GM23338 (cell line): ENCODE measurements at places on chromosomes 1 and 21.

DNA sequence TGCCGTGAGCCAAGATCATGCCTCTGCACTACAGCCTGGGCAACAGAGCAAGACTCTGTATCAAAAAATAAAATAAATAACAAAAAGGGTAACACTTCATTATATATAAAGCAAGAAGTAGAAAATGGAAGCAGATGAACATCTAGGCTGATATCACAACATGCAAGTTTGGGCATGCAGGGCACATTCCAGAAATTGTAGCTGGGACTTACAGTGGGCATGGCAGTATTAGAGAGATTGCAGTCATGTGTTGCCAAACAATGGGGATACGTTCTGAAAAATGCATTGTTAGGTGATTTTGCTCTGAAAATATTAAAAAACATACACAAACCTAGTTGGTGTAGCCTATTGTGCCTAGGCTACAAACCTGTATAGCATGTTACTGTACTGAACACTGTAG, 441.0 kb upstream of the PRMT6 start:
- no peak for DNase-seq

DNA sequence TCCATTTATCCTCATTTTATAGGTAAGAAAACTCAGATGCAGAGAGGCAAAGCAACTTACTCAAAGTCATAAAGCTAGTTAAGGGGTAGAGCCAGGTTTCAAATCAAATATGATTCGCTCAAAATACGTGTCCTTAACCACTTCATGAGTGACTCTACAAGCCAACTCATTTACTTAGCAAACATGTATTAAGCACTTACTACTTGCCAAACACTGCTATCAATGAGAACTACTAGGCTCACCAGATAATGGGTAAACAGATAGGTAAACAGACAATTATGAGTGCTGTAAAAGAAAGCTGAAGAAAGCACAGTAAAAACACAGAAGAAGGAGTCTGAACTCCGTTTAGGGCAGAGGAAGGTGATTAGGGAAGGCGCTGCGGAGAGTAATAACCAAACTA, 65.9 kb downstream of the WDR64 start:
- DNase-seq: no peak

DNA sequence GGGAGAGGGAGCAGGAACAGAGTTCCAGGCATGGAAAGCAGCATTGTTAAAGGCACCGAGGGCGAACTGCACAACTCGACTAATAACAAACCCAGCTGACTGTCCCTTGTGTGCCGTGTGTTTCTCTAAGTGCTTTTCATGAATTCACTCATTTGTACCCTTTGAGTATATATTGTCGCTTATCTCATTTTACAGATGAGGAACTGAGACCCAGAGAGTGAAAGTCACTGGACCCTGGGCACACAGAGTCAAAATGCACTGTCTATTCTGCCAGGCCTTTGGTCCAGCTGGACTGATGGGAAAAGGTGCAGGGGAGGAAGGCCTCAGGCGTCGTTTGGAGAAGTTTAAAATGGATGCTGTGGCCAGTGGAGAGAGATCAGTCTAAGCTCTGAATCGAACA, 100.7 kb upstream of the GRIK3 start:
- no peak for DNase-seq

DNA sequence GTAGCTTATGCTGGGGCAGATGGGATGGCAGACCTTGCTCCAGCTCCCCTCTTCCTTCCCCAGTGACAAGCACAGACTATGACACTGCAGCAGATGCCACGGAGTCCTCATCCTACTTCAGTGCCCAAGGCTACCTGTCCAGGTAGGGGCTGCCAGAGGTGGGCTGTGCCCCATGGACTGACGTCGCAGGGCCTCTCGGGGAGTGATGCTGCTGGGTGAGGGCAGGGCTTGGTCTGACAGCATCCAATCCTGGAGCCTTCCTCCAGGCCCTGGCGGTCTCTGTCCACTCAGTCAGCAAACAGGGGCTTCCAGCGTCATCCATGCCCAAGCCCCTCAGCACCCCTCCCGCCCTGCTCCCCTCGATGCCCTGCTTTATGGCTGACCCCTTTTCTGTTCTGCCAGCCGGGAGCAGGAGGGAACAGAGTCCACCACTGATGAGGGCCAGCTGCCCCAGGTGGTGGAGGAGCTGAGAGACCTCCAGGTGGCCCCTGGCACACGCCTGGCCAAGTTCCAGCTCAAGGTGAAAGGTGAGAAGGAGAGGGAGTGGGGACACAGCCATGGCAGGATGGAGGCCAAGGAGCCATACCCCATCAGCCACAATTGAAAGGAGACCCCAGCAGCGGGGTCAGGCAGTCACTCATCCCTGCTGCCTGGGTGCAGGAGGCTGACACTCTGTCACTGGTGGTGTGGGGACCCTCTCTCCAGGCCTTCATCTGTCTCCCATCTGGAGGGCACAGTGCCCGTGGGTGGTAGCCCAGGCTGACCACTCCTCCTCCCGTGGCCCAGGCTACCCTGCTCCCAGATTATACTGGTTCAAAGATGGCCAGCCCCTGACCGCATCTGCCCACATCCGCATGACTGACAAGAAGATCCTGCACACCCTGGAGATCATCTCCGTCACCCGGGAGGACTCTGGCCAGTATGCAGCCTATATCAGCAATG, 73.6 kb downstream of the TRIM11 start:
- DNase-seq: no peak

GRCh38 chr1:209398313-209398991, 185.1 kb upstream of the CAMK1G start:
- peak; percentile 43 for DNase-seq

DNA sequence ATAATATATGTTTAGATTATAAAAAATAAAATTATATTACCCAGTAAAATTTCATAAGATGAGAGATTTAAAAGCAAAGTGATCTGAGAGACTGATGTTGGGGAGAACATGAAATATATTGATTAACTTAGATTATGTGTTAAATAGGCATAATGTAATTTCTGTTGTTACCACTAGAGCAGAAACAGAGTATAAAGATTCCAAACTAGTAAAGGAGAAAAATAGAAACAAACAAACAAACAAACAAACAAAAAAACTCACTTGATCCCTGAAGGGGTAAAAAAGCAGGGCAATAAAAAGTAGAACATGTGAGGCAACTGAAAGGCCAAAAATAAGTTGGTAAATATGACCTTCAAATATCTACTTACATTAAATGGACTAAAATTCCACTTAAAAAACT, 640.4 kb upstream of the RGS18 start:
- no peak for DNase-seq

- DNase-seq: no peak
These were observed 23.3 kb downstream of the SH3BP5L start for GRCh38 chr1:248802454-248802853.

DNA sequence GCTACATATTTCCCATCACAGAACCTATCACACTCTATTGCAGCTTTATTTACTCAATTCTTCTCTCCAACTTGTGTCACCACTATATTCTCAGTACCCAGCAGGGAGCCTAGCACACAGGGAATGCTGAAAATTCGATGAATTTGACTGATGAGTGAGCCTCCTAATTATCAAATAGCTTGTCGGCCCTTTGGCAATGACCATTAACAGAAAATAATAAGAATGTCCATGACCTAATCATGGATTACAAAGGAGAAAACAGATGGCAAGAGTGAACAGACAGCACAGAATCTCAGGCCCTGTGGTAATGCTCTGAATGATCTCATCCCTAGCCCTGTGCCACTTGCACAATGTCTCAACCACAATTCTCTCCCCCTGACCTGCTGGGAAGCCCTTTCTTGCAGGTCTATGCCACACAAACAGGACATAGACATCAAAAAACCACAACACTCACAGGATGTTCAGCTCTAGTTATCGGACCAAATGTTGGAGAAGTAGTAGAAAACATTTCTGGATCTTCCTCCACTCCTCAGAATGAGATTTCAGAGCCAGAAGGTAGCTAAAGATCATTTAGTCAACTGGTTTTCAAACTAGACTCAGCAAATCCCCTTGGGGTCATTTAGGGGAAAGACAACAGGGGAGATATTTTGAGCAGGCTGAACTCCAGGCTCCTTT, 68.4 kb downstream of the LUZP1 start:
- DNase-seq: peak; percentile 60

DNA sequence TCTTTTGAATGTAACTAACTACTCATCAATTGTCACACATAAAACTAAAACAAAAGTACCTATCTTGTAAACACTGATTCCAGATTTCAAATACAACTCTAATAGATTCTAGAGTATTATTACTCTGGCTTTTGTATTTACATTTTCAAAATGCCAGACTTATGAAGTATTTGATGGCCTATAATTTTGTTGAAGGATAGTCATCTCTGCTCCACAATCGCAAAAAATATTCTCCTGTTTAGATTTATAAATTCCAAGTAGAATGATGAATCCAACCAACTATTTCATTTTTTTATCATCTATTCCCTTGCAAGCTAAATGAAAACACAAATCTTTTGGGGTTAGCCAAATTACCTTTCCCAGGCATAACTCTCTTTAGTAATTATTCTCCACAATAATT, 75.0 kb upstream of the GUCA2A start:
- no peak for DNase-seq

DNA sequence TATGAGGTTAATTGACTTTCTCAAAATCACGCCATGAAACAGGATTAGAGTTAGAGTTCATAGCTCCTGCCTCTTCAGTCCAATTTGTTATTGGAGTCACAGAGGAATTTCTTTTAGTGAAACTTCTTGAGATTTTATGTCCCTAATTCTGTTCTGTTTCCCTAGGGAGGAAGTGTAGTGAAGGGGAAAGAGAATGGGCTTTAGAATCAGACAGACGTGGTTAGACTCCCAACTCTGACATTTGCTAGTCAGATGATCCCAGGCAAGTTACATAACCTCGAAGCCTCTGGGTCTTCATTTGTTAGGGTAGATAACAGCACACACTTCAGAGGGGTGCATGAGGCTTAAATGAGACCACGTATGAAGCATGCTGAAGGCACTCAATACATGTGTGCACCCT, 83.9 kb downstream of the ASTN1 start:
- DNase-seq: no peak

- no peak for DNase-seq
These were observed 91.6 kb downstream of the KAZN start for GRCh38 chr1:14689996-14690615.

DNA sequence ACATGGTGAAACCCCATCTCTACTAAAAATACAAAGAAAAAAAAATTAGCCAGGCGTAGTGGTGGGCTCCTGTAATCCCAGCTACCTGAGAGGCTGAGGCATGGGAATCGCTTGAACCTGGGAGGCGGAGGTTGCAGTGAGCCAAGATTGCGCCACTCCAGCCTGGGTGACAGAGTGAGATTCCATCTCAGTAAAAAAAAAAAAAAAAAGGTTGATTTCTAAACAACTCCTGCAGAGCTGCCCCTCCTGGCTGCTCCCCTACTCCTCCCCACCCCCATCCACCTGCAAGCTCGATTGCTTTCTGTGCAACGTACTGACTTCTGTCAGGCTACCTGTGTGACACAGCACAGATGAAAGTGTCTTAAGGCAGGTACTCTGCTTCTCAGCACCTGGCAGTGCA, 13.3 kb downstream of the ETV3L start:
- peak; percentile 32 for DNase-seq

DNA sequence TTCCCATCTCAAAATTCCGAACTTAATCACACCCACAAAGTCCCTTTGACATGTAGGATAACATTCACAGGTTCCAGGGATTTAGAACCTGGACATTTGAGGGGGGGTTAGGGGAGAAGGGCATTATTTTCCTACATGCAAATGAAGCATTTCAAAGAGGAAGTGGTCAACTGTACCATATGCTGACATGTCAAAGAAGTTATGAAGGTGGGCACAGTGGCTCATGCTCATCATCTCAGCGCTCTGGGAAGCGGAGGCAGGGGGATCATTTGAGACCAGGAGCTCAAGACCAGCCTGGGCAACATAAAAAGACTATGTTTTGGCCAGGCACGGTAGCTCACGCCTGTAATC, 35.7 kb downstream of the PTP4A2 start:
- no peak for DNase-seq

DNA sequence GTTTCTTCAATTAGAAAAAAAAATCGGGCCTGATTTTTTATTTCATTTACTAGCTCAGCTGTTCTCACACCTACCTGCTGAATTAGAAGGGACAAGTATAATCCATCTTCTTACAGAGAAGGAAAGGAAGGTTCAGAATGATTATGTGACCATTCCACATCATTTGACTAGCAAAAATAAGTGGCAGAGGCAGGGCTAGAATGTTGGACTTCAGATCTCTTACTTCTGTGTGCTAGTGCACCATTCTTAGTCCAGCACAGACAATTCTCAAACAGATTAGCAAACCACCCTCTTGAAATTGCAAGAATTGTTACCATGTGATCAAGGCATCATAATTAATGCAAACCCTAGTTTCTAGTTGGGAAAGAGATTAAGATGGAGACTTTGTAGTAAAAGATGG, 32.7 kb downstream of the CTH start:
- DNase-seq: no peak

- peak; percentile 22 for DNase-seq
These were observed at the start of gene PALMD for GRCh38 chr1:99645699-99646531. Gene PALMD, plus strand, starts transcription at chr1:99646113. Its CDS starts 205 bp downstream, at chr1:99646318.

- no peak for DNase-seq
These were observed 63.1 kb upstream of the MUTYH start for GRCh38 chr1:45403298-45403697.

- no peak for DNase-seq
These were observed 150.9 kb downstream of the HLX start for GRCh38 chr1:221029981-221030649.

DNA sequence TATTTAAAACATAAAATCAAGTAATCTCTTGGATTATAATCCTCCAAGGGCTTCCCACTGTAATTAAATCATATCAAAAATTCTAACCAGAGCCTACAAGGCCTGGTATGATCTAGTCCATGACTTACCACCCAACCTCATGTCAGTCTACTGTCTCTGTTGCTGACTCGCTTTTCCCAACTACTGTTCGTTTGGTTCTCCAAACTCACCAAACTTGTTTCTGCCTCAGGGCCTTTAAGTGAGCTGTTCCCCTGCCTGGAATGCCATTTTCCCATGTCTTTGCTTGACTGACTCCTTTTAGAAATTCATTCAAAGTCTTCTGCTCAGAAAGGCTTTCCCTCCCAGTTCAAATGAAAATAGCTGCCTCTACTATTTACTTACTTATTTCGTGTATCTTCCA, 95.9 kb downstream of the ZC3H11B start:
- peak; percentile 32 for DNase-seq

GRCh38 chr1:244163861-244164510, 112.9 kb downstream of the ZBTB18 start:
- DNase-seq: peak; percentile 84

GRCh38 chr1:60891281-60891680, 191.1 kb upstream of the NFIA start:
- DNase-seq: no peak

DNA sequence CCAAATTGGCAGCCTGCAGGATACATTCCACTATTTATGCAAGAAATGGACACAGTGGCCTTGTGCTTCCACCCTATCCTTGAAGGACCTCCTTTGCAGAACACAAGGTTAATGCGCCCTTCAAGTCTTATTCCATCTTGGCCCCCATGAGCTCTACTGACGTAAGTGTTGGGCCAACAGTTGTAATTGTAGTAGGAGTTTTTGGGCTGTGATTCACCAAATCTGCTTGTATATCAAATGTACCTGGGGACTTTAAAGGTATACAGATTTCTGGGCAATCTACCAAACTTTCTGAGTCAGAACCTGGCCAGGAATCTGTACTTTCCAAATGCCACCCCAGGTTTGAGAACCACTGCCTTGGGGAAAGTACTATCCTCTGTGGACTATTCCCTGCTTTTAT, 100.9 kb upstream of the MARK1 start:
- DNase-seq: no peak

GRCh38 chr1:177464686-177465085, 293.9 kb downstream of the BRINP2 start:
- DNase-seq: no peak
